GM23338 (cell line): ENCODE measurements at places on chromosomes 3 and 15. TPM values are rescaled to one million over a fixed set of nuclear protein-coding genes. Genes with fewer than 3 reads are reported as not detected.
A peak's percentile ranks its signal among the peaks of the same experiment; 100 is the strongest.

Gene HGD
- total RNA-seq: not detected in 2 replicates

Gene CILP
- 0.03 TPM in 1 of 2 replicates, not detected in the other for total RNA-seq

Gene AMOTL2
- 96.2 and 102 TPM in 2 replicates for total RNA-seq

Gene NR1I2
- 3.9 and 4.4 TPM in 2 replicates for total RNA-seq

Gene SLC7A14
- total RNA-seq: 0.49 and 0.58 TPM in 2 replicates

Gene HHLA2
- total RNA-seq: not detected in 2 replicates

- no peak for DNase-seq
Measured at GRCh38 chr15:60392986-60393790, 4.6 kb downstream of the ANXA2 start.

- DNase-seq: peak; percentile 83
Measured at GRCh38 chr15:52678468-52679231, 538 bp downstream of the ATOSA start.
